ENCODE measurements at places on chromosomes 1 and 21. TPM values are rescaled to one million over a fixed set of nuclear protein-coding genes. Genes with fewer than 3 reads are reported as not detected.

DNA sequence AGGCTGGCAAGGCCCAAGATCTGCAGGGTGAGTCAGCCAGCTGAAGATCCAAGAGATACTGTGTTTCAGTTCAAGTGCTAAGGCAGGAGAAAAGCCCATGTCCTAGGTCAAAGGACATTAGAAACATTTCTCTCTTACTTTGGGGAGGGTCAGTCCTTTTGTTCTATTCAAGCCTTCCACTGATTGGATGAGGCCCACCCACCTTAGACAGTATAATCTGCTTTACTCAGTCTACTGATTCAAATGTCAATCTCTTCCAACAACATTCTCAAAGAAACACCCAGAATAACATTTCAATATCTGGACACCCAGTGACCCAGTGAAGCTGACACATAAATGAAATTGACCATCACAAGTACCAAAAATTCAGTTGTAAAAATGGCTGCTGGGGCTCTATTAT is 367.8 kb upstream of the ZP4 start:
- no peak for DNase-seq
- peaks cover 4% of the 10 kb centered on the region for H3K4me1 ChIP-seq
- peaks cover under 1% of the 10 kb centered on the region for H3K36me3 ChIP-seq
- no peaks in the 10 kb centered on the region for H3K27me3 ChIP-seq
- H3K4me3 ChIP-seq, result no peak overlapping the region

DNA sequence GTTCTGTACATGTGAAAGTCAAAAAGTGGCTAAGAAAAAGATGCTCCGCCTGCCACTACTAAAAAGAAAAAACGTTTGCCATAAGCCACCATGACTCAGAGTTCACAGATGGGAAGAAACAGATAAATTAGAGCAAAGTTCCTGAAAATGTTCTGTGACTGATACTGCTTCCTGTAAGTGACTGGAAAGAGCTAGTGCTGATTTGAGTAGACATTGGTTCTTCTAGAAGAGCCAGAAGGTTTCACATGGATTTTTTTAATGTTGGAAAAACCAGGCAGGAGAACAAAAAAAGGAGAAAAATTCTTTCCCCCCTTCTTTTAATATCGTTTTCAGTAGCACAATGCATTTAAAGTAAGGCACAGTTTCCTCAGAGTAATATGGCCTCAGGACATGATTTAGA is 221.4 kb downstream of the HLX start:
- H3K4me1 ChIP-seq, result no peaks in the 10 kb centered on the region
- DNase-seq, result no peak
- H3K27ac ChIP-seq, result no peak overlapping the region
- H3K27me3 ChIP-seq, result no peaks in the 10 kb centered on the region
- H3K4me3 ChIP-seq, result no peak overlapping the region

- H3K4me1 ChIP-seq, result no peaks in the 10 kb centered on the region
- peaks cover 3% of the 10 kb centered on the region for H3K27me3 ChIP-seq
- no peaks in the 10 kb centered on the region for H3K36me3 ChIP-seq
- no peak for DNase-seq
Observed at GRCh38 chr1:231431665-231432415, 9.8 kb upstream of the EGLN1 start.

GRCh38 chr1:29320156-29320940 is 84.0 kb downstream of the PTPRU start:
- H3K4me3 ChIP-seq, result no peak overlapping the region
- no peaks in the 10 kb centered on the region for H3K27me3 ChIP-seq
- H3K4me1 ChIP-seq, result no peaks in the 10 kb centered on the region
- DNase-seq, result no peak
- H3K27ac ChIP-seq, result no peak overlapping the region

DNA sequence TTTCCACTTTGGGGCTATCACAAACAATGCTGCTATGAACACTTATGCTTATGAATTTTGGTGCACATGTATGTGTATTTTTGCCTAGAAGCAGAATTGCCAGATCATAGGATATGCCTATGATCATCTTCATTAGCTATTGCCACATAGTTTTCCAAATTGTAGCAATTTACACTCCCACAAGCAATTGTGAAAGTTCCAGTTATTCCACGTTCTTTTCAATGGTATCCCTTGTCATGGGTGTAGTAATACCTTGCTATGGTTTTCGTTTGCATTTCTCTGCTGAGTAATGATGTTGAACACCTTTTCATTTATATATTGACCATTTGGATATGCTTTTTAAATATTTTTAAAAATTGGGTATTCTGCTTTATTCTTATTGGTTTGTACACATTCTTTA is 82.6 kb downstream of the MTR start:
- no peak overlapping the region for H3K27ac ChIP-seq
- no peaks in the 10 kb centered on the region for H3K4me1 ChIP-seq
- no peak overlapping the region for H3K4me3 ChIP-seq
- H3K36me3 ChIP-seq, result peaks cover 9% of the 10 kb centered on the region
- H3K27me3 ChIP-seq, result no peaks in the 10 kb centered on the region

DNA sequence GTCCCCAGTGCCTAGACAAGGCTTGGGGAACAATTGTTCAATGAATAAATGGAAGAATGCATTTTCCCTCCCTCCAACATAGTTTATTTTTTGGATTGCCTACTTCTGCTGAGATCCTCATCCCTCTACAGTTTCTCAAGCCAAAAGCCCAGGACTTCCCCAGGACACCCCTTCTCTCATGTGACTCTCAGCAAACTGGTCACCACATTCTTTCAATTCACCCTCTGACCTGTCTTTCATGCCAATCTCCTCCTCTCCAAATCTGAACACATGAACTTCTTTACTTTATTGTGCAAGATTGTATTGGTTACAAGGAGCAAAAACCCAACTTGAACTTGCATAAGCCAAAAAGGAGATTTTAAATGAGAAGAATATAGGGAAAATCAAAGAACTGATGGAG is 103.2 kb upstream of the JUN start:
- peaks cover 2% of the 10 kb centered on the region for H3K4me1 ChIP-seq
- H3K27me3 ChIP-seq, result no peaks in the 10 kb centered on the region
- no peak overlapping the region for H3K27ac ChIP-seq
- no peak overlapping the region for H3K4me3 ChIP-seq
- DNase-seq, result no peak
- no peaks in the 10 kb centered on the region for H3K36me3 ChIP-seq

GRCh38 chr1:229278120-229278741 is 7.3 kb downstream of the RAB4A start:
- no peaks in the 10 kb centered on the region for H3K4me1 ChIP-seq
- no peak for DNase-seq
- no peaks in the 10 kb centered on the region for H3K27me3 ChIP-seq

GRCh38 chr1:201889090-201889968 is 631 bp downstream of the SHISA4 start:
- H3K4me1 ChIP-seq, result peaks cover 1% of the 10 kb centered on the region
- H3K4me3 ChIP-seq, result peak overlapping the region; percentile 83
- H3K36me3 ChIP-seq, result no peaks in the 10 kb centered on the region
- no peak for DNase-seq
- H3K27me3 ChIP-seq, result no peaks in the 10 kb centered on the region
- no peak overlapping the region for H3K27ac ChIP-seq

DNA sequence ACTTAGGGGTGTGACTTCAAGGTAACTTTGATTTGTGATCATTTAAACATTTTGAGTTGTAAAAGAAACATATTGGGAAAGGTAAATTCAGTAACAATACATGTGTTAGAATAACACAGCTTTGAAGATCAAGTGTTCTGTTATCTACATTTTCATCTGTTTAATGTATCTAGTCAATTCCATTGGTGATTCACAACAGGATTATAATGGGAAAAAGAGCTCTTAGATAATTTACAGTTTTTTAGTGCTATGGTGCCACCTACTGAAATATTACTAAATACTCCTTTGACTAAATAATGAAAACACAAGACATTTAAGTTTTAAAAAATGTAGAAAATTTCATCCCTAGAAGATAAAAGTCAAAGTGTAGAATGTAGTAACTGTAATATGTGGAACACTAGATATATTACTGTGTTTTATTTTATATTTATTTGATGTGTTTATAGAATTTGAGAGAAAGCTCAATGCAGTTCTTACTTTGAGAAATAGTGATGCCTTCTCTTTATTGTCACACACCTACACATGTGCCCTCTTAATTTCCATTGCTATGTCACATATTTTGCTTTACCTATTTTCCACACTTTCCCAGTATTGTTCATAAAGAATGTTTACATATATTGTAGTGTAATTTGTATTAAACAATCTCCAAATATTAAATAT is 47.4 kb downstream of the PTPRC start:
- no peak overlapping the region for H3K4me3 ChIP-seq
- DNase-seq, result no peak
- H3K27ac ChIP-seq, result no peak overlapping the region
- H3K36me3 ChIP-seq, result no peaks in the 10 kb centered on the region
- no peaks in the 10 kb centered on the region for H3K4me1 ChIP-seq

DNA sequence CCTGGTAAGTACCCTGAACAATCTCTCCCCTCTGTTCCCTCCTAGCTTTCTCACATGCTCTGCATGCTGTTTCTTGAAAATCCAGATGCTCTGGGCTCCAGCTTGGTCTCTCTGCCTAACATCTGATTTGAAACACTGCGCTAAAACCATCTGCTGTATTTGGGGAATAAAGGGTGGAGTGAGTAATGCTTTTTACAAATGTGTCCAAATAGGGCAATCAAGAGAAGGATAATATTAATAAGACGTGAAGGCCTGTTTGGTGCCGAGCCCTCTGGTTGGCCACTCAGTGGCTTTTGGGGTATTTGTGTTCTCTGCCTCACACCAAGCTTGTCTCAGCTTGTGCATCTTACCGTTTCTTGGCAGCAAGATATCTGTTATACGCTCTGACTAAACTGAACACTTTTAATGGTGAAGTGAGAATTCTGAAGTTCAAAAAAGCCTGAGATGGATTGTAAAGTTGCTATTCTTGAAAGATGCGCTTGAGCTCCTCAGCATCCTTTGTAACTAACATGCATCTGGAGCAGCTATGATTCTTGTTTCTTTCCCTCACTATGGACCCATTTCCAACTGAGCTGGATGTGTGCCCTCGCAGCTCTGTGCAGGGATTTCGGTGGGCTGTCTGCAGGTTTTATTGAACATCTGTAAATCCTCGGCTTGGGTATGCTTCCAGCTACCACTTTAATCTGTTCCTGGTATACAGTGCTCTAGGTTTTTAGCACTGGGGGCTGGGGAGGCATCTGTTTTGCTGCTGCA is 269.4 kb downstream of the RWDD3 start:
- H3K27me3 ChIP-seq, result no peaks in the 10 kb centered on the region
- H3K4me1 ChIP-seq, result peaks cover 3% of the 10 kb centered on the region
- no peak overlapping the region for H3K27ac ChIP-seq
- no peak overlapping the region for H3K4me3 ChIP-seq
- peaks cover 2% of the 10 kb centered on the region for H3K36me3 ChIP-seq
- DNase-seq, result no peak

DNA sequence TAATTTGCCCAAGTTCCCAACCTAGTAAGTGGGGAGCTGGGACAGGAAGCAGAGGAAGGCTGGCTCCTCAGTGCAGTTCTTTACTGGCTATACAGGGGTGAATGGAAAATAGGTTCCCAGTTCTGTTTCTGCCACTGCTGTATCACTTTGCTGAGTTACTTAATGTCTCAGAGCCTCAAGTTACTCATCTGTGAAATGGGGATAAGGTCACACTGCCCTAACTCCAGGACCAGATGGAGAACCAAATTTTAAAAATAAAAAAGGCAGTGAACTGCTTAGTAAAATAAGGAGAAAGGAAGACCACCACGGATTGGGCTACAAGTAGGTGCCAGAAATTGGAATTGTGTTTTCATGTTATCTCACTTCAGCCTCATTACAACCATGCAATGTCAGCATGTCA is 147.8 kb downstream of the OMA1 start:
- DNase-seq, result no peak
- H3K36me3 ChIP-seq, result no peaks in the 10 kb centered on the region
- H3K4me1 ChIP-seq, result peaks cover 16% of the 10 kb centered on the region
- H3K4me3 ChIP-seq, result no peak overlapping the region
- H3K27me3 ChIP-seq, result no peaks in the 10 kb centered on the region
- H3K27ac ChIP-seq, result no peak overlapping the region

GRCh38 chr1:164611754-164612642 is 53.0 kb downstream of the PBX1 start:
- no peak overlapping the region for H3K27ac ChIP-seq
- no peak overlapping the region for H3K4me3 ChIP-seq
- no peaks in the 10 kb centered on the region for H3K27me3 ChIP-seq
- H3K4me1 ChIP-seq, result peaks cover 24% of the 10 kb centered on the region

- no peaks in the 10 kb centered on the region for H3K27me3 ChIP-seq
- peak; percentile 34 for DNase-seq
- no peaks in the 10 kb centered on the region for H3K4me1 ChIP-seq
- H3K4me3 ChIP-seq, result peak overlapping the region; percentile 72
- H3K27ac ChIP-seq, result no peak overlapping the region
Observed at GRCh38 chr21:43719748-43720538, 1.0 kb downstream of the PDXK start.

- no peak overlapping the region for H3K4me3 ChIP-seq
- H3K27ac ChIP-seq, result no peak overlapping the region
- no peaks in the 10 kb centered on the region for H3K36me3 ChIP-seq
- H3K27me3 ChIP-seq, result no peaks in the 10 kb centered on the region
- no peak for DNase-seq
Observed at GRCh38 chr1:197466813-197467212, 198.8 kb downstream of the CRB1 start.

GRCh38 chr1:203648276-203648675 is 21.6 kb downstream of the ATP2B4 start:
- H3K27ac ChIP-seq, result no peak overlapping the region
- H3K27me3 ChIP-seq, result no peaks in the 10 kb centered on the region
- H3K4me3 ChIP-seq, result no peak overlapping the region
- 0 out of 2 replicates have a peak, but pooled peaks cover 2% of the 10 kb centered on the region for H3K4me1 ChIP-seq
- DNase-seq, result no peak
- no peaks in the 10 kb centered on the region for H3K36me3 ChIP-seq

- H3K4me3 ChIP-seq, result no peak overlapping the region
- H3K27ac ChIP-seq, result no peak overlapping the region
Observed at GRCh38 chr1:178489399-178489798, 7.4 kb downstream of the CLEC20A start.

GRCh38 chr1:233796146-233796783 is 108.2 kb upstream of the SLC35F3 start:
- no peak for DNase-seq
- H3K4me1 ChIP-seq, result no peaks in the 10 kb centered on the region
- no peak overlapping the region for H3K4me3 ChIP-seq

GRCh38 chr1:201614262-201615015 is 75.5 kb downstream of the NAV1 start:
- no peaks in the 10 kb centered on the region for H3K27me3 ChIP-seq
- H3K4me1 ChIP-seq, result peaks cover 4% of the 10 kb centered on the region
- DNase-seq, result peak; percentile 88
- peak overlapping the region; percentile 68 for H3K4me3 ChIP-seq
- no peaks in the 10 kb centered on the region for H3K36me3 ChIP-seq
- H3K27ac ChIP-seq, result no peak overlapping the region

The KISS1 gene
- 0.59 TPM for total RNA-seq

The CYYR1 gene
- 13.6 TPM for total RNA-seq

The SLC9C2 gene
- total RNA-seq, result not detected

The SLC6A17 gene
- total RNA-seq, result 0.46 TPM

The CCDC30 gene
- total RNA-seq, result 1.8 TPM

The FCRLA gene
- not detected for total RNA-seq

The GNAT2 gene
- total RNA-seq, result not detected

The OR10Z1 gene
- not detected for total RNA-seq

The WNT4 gene
- 0.72 TPM for total RNA-seq

The SYT11 gene
- total RNA-seq, result 0.28 TPM

All from H9 (cell line).